Stimulated activated CD4-positive, alpha-beta T cell treated with anti-CD3 and anti-CD28 coated beads, TNF-alpha, amount 100 ng/mL, for 48 hours (primary cell): ENCODE measurements at places on chromosomes 4 and X.
A peak's percentile ranks its signal among the peaks of the same experiment; 100 is the strongest.

DNA sequence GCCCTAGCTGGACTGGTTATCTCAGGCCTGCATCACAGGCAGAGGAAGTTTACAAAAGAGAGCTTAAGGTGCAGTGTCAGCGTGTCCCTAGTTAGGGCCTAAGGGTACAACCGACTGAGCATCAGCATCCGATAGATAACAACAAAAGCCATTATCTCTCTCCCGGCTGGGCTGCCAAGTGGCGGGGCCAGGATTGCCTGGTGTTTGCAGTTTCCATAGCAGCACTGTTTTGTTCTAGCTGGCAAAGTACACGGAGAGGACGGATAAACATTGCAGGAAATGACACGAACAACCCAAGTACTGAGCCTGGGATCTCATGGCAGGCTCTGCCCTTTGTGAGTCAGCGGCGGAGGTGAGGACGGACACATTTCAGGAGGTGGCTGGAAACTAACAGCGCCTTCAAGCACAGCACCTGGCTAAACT lies 104.7 kb upstream of the NOCT start:
- DNase-seq, result no peak

GRCh38 chr4:150906987-150907633 lies 108.0 kb downstream of the LRBA start:
- no peak for DNase-seq

- DNase-seq, result no peak
Observed at GRCh38 chr4:79993476-79993875, 79.6 kb downstream of the ANTXR2 start.

DNA sequence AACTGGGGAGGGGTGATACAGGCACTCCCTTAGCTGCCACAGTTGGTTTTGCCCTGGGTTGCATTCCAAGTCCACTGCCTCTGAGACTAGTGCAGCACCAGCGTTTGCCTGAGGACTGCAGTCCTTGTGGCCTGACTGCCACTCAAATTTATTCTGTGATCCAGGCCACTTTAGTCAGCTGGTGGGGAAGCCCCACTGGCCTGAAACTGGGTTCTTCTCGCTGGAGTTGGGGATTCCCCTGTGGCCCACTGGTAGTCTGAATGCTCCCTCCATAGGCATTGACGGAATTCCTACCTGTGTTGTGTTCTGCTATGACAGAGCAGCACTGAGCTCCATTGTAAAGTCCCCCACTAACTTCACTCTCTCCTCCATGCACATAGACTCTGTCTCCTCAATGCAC lies 63.8 kb downstream of the PTPN13 start:
- no peak for DNase-seq

DNA sequence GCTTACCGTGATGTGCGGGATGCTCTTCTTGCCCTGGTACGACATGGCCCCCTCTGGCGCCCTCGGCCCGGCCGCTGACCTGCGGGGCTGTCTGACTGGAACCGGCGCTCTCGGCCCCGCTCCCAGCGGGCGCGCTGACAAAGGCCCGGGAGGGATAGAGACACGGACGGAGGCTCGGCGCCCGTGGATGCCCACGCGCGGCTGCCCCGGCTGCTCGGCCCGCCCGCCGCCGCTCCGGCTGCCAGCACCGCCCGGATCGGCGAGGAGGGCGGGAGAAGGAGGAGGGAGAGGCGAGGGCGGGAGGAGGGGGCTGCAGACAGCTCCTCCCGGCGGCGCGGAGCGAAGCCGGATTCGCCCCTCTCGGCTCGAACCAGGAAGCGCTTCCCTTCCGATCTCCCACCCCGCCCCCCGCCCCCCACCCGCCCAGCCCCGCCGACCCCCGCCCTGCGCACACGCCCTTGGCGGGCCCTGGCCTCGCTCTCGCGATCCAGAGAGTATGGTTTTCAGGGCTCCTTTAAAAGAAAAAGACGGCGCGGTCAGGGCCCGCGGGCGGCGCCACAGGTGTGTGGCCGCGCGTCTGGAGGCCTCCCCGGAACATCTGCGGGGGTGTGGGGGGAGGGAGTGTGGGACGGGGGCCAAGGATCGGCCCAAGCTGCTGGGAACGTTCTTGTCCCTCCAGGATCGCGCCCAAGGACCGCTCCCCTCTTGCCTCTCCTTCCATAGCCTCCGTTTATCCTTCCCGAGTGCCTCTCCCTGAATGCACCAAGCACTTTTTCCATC lies 4.5 kb downstream of the CRMP1 start:
- no peak for DNase-seq

DNA sequence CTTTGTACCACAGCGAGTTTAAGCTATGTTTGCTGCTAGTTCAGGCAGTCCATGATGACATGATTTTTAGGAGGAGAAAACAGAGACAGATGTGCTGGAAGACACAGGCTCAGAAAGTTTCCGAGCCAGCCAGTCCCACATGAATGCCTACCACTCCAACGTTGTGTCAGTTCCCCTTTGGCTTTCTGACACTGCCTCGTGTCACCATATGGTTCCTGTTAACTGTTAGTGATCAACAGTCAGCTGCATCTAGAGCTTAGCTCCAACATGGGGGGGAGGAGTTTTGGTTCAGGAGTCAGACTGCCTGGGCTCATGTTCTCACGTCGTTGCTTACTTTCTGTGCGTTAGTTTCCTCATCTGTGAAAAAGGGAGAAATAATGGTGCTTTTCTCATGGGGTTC lies 343.7 kb downstream of the MID1IP1 start:
- DNase-seq, result no peak

GRCh38 chr4:80266902-80267380 lies 477 bp downstream of the FGF5 start:
- no peak for DNase-seq

- DNase-seq, result no peak
Observed at GRCh38 chr4:19562456-19562855, 689.2 kb upstream of the SLIT2 start.

- no peak for DNase-seq
Observed at GRCh38 chr4:112938461-112939058, 110.9 kb upstream of the ANK2 start.

DNA sequence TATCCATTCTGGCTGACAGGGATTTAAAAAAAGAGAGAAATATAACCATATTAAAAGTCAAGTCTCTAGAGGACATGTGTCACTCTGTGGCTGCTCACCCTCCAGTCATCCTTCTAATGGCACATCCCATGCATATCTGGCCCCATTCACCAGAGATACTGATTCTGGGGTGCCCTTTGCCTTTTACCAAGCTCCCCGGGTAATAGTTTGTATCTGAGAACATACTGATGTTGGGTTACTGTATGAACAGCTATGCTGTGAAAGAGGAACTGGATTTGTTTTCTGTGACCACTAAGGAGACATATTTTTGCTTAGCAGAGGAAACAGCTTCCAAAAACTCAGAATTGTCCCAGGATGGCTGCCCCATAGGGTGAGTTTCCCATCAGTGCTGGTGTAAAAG lies 56.0 kb downstream of the SAT1 start:
- no peak for DNase-seq

DNA sequence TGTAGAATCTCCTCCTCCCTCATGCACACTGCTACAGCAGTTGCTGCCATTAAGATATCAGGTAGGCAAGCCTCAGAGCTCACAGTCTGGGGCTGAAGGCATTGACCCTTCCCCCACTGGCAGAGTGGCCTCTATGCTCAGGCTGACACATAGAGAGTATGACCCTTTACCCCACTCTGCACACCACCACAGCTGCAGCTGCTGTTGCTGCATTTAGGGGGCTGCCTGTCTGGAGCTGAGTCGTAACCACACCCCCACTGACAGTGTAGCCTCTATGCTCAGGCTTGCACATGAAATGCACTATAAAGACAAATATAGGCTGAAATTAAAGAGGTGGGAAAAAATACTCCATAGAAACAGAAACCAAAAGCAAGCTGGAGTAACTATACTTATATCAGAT lies 289.3 kb upstream of the PABPC4L start:
- no peak for DNase-seq

DNA sequence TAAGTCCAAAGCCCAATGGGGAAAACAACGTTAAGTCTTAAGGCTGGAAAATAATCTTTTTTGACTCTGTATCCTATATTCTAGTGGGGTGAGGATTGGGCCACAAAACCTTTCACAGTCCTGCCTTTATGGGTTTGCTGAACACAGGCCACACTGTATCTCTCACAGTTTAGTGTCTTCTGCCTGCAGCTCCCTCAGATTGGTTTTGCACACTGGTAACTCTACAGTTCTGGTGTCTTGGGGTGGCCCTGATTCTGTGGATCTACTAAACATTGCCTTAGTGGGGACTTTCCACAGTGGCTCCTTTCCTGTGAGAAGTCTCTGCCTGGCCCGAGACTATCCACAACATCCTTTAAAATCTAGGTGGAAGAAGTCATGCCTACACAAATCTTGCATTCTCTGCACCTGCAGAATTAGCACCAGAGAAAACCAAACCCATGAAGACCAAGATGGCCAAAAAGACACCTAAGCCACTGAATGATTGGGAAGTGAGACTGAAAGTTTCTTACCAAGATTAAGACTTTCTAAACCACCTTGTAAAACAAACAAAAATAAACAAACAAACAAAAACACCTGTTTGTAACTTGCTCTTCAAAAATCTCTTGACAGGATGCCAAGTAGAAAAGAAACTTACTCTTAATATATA lies 150.4 kb upstream of the PCDH10 start:
- no peak for DNase-seq

GRCh38 chr4:10982305-10982704 lies 297.7 kb upstream of the CLNK start:
- no peak for DNase-seq

DNA sequence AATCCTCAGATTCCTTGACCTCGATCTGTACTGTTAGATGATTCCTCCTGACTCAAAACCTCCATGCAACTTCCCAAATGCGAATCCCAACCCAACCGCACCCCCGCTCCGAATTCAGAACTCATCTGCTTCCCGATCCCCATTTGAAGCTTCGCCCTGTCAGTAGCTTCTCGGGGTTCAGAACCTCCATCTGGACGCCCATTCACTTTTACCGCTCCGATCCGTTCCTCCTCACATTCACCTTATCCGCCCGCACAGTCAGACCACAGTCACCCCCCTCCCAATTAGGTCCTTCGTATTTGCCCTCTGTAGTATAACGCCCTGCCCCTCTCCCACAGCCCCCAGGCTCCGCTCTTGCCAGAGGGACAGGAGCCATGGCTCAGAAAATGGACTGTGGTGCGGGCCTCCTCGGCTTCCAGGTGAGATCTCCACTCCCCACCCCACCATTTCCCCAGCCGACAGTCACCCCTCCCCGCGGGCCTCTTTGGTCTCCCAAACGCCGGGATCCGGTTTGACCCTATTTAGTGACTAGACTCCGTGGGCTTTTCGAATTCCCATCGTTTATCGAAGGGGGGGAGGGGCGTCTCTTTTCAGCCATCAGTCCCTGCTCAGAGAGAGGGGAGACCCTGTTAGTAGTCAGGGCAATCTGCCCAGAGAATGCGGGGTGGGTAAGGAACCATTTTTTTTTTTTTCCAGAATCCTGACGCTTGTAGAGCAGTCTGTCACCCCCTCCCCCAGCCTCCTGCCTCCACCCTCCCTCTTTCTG lies 691 bp downstream of the MAGED1 start:
- DNase-seq, result no peak

DNA sequence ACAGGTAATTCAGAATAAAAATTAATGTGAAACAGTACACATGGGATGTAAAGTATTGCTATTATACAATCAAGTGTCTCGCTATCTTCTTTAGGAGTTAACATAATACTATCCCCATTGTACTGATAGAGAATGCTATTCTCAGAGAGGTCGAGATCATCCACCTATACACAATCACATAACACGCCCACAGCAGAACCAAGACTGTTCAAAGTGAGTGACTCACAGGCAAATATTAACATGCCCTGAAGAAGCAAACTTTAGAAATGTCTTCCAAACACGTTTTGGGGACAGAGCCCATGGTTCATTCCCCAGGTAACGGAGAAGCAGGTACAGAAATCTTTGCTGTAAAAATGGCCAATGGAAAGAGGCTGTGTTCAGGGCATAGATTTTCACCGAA lies 50.1 kb upstream of the PHKA2 start:
- DNase-seq, result no peak

GRCh38 chr4:81724925-81725329 lies 253.2 kb upstream of the RASGEF1B start:
- peak; percentile 61 for DNase-seq
